Stimulated activated CD4-positive, alpha-beta T cell treated with anti-CD3 and anti-CD28 coated beads, Interleukin-2, amount 100 ng/mL, for 4 hours (primary cell): ENCODE measurements at places on chromosomes 6 and 20.

GRCh38 chr6:110097443-110097842, 82.0 kb downstream of the WASF1 start:
- DNase-seq: no peak

DNA sequence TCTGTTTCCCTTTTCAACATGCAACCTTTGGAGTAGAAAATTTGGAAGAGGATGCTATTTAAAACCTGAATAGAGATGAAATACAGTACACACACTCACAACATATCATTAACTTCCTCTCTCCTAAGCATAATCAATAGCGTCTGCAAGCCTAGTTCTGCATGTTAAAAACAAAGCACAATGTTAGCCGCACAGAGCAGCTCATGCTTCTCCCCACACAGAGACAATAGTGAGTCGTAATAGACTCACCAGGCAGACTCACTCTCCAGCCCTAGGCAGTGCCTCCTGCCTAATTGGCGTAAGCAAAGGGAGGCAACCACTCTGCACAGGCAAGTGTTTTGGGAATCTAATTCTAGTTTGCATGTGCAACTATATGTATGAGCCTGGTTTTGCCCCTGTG, 45.8 kb upstream of the ARID1B start:
- no peak for DNase-seq

- no peak for DNase-seq
Measured at GRCh38 chr20:39607141-39607540, 645.0 kb downstream of the DHX35 start.

- no peak for DNase-seq
Measured at GRCh38 chr6:6593867-6594468, 5.4 kb downstream of the LY86 start.

- no peak for DNase-seq
Measured at GRCh38 chr6:3501826-3502500, 45.1 kb upstream of the SLC22A23 start.

- no peak for DNase-seq
Measured at GRCh38 chr6:140599916-140600315, 1225.5 kb upstream of the CITED2 start.

DNA sequence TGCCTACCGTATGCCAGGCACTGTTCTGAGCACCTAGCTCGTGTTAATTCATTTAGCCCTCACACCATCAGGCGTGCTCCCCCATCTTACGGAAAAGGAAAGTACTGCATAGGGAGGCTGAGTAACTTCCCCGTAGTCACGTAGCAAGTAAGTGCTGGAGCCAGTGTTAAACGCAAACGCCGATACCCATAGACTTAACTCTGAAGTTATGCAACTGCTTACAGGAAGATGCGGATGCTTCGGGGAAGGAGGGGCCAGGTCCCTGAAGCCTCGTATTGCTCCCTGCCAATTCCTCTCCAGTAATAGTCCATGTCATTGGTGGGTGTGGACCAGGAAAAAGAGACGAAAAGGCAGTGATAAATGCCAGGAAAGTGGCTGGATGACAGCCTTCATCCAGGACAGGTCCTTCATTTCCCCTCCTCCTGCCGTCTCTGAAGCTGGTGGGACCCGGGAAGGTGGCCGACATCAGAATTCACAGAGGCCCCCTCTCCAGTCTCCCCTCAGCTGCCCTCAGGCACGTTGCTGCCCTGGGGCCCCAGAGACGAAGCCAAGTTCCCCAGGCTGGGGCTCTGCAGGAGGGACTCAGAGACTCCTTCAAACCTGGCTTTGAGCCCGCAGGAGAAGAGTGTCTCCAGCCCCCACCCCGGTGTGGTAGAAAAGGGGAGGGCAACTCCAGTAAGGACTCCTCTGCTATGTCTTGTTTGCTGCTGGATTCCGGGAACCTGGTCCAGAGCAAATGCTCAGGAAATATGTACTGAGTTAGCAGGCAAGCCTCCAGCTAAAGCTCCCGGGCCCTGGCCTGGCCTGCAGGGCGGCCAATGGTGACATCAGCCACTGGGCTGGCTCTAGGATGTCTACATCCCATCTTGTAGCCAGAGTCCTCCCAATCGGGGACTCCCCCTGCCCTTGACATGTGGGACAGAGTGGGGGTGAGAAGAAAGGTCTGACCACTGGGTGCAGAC, 37.8 kb downstream of the RAB44 start:
- DNase-seq: no peak

DNA sequence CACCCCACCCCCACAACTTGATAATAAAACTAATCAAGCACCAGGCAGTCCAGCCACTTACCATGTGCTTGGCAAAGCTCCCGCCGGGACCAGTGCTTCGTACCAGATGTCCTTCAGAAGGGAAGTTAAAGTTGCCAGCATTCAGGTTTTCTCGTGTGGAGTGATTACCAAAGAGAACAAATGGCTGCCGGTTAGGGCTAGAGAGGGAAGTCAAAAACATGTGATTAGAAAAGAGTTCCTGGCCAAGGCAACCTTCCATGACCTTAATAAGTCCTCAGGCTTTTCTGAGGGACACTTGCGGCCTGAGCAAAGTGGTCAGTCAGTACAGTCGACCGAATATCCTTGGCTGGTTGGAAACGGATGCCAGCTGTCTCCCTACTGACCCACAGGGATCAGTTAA, 67.0 kb downstream of the DNAAF9 start:
- DNase-seq: no peak

GRCh38 chr6:34200340-34200971, 36.2 kb upstream of the HMGA1 start:
- no peak for DNase-seq

- no peak for DNase-seq
Measured at GRCh38 chr6:30979141-30979540, 4.4 kb upstream of the MUC21 start.

GRCh38 chr20:62368392-62368975, 1.4 kb upstream of the LAMA5 start:
- no peak for DNase-seq

GRCh38 chr6:55974688-55975087, 99.3 kb upstream of the BMP5 start:
- no peak for DNase-seq

DNA sequence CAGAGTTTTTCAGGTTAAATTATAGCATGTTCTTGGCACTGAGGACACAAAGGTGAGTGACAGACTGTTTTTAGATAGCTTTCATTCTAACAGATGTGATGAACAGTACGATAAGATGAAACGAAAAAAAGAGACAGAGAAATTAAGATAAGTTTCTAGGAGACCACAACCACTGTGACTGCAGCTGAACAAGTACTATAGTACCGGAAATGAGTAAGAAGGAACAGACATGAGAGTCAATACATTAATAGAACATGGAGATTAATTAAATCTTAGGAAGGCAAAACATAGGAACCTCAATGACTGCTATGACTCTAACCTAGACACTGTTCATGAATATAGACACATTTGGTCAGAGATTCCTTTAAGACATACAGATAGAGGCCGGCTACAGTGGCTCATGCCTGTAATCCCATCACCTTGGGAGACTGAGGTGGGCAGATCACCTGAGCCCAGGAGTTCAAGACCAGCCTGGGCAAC, 40.2 kb downstream of the HBS1L start:
- no peak for DNase-seq

GRCh38 chr20:38197217-38197616, 32.1 kb upstream of the TGM2 start:
- DNase-seq: no peak

GRCh38 chr6:134437376-134437775, 119.5 kb upstream of the SGK1 start:
- no peak for DNase-seq

DNA sequence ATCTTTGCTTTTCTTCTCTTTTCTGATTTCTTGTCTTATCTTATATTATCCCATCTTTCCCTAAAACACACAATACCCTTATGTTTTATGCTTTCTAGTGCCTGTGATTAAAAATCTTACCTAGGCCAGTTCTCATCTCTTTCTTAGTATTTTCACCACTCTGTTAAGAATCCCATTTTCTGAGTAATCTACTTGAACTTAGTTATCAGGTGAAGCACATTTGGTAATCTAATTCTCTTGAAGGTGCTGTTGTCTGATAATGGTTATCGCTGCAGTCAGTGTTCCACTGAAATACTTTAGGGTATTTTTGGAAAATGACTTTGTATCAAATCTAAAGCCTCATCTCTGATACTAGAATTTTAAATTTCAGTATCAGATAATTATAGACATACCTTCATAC, 192.5 kb upstream of the MAN1A1 start:
- DNase-seq: no peak

DNA sequence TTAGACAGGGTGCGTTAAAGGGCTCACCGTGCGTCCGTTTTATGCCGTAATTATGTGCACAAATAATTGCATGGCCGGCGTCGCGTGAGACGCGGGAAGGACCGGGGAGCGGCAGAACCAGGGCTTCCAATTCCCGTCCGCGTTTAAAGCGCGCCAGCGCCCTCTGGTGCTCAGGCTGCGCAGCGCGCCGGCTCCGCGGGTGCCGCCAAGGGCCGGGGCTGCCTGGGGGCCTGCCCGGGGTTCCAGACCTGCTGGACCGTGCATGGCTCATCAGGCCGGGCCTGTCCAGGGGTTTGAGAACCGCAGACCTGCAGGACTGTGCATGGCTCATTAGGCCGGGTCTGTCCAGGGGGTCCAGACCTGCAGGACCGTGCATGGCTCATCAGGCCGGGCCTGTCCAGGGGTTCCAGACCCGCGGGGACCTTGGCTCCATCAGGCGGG, 369.0 kb downstream of the THBS2 start:
- peak; percentile 49 for DNase-seq

DNA sequence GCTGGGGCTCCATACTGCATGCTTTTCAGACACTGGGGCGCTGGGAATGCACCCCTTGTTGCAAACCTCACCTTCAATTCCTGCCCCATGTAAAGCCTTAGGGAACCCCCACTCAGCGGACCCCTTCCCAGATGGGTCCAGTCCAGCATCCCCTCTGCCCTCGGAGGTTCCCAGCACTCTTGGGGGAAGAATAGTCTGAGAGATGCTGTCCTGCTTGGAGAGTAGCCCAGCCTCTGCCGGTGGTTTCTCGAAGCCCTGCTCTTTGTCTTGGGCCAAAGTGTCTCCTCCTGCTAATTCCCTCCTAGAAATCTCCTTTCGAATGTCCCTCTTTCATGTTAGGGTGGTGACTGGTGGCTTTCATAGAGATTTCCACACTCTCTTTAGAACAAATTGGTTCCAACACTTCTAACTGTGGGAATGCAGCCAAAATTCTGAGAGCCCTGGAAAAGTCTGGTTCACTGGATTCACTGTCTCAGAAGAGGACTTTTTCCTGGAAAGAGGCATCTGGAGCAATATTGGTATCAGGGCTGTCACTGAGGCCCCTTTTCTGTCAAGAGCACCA, 24.9 kb upstream of the SULF2 start:
- DNase-seq: no peak

DNA sequence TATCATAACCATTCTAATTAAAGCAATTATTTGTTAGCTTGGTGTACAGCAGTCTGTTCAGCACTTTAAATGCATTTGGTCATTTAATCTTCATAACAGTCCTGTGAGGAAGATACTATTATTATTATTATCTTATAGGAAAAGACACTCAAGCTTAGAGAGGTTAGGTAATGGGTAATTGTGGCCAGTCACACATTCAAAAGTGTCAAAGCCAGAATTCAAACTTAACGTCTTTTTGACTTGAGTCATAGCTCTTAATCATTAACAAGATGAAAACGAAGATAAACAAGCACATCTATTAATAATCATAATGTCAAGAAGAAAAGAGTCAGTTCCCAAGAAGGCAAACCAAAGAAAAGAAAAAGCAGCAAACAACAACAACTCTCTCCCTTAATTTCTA, 251.0 kb downstream of the SYNE1 start:
- no peak for DNase-seq

GRCh38 chr6:71621918-71622519, 264.3 kb upstream of the RIMS1 start:
- no peak for DNase-seq

GRCh38 chr6:74875193-74875592, 330.7 kb downstream of the COL12A1 start:
- DNase-seq: no peak

DNA sequence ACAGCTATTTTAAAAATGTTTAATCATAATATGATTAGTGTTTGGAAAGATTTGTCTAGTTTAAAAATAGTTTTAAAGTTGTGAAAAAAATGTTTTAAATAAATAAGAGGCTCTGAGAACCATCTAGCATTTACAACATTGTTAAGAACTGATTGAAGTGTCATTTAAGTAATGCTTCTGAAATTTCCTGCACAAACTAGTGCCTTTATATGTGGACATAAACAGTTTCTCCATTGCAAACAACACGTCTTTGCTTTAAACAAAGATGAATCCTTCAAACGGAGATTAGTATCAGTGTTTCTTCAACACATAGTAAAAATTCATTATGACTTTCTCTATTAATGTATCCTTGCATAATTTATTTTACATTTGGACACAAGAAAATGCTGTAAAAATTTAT, 45.9 kb upstream of the ID4 start:
- DNase-seq: no peak

DNA sequence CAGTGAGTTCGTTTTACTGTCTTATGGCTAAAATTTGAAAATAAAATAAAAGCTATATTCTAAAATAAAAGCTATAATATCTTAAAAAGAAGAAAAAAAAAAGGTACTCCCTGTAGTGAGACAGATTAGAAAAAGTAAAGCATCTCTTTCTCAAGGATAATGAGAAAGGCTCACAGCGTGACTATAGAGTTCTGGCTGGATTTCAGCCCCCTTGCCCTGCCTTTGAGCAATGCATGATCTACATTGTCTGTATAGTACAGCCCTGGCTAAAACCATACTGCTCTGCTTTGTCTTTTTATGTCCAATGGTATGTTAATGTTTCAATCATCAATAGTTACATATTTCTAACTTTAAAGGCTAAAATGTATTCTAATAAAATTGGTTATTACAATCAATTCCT, 91.2 kb downstream of the PRSS35 start:
- no peak for DNase-seq

- DNase-seq: no peak
Measured at GRCh38 chr6:5133943-5134342, 48.8 kb downstream of the PPP1R3G start.

DNA sequence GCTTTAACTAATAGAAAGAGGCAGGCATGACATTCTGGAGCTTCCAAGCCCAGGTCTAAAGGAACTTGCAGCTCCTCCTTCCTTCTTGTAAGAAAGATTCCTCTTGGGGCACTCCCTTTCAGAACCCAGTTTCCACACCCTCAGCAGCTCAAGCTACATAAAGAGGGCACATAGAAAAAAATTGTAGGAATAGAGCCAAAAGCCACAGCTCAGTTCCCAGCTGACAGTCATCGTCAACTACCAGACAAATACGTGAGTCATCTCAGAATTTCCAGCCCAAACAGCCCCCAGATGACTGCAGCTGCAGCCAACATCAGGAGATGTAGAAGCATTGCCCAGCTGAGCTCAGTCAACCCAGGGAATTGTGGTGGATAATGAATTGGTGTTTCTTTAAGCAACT, 349.8 kb upstream of the ARID1B start:
- no peak for DNase-seq

DNA sequence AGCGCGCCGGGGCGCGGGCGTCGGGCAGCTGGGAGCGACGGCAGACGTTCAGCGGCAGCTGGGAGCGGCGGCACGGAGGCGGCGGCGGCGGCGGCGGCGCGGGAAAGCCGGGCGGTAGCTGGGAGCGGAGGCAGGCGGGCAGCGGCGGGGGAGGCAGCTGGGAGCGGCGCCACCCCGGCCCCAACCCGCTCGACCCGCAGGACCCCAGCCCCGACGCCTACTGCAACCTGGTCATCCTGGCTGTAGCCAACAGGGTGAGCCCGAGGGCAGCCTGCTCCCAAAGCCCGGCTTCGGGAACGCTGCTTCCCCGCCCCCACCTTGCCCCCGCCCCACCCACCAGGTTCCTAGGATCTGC, 8.9 kb downstream of the CCM2L start:
- no peak for DNase-seq
